ENCODE measurements at places on chromosomes 4 and X. TPM values are rescaled to one million over a fixed set of nuclear protein-coding genes. Genes with fewer than 3 reads are reported as not detected.

The OTC gene
- 0.09 TPM for polyA plus RNA-seq

The KIT gene
- 19.3 TPM for polyA plus RNA-seq

The BEND2 gene
- polyA plus RNA-seq = 0.03 TPM

The GAGE12D gene
- polyA plus RNA-seq = not detected

The MTTP gene
- 10.4 TPM for polyA plus RNA-seq

The TLR3 gene
- polyA plus RNA-seq = 12.3 TPM

The PIGA gene
- 18.8 TPM for polyA plus RNA-seq

The DOK7 gene
- polyA plus RNA-seq = 2.0 TPM

The CFAP47 gene
- 0.49 TPM for polyA plus RNA-seq

The SLC10A7 gene
- 13.7 TPM for polyA plus RNA-seq

The S100P gene
- polyA plus RNA-seq = 11.4 TPM

The ZDHHC15 gene
- polyA plus RNA-seq = 5.9 TPM

The PRR32 gene
- not detected for polyA plus RNA-seq

The MMRN1 gene
- polyA plus RNA-seq = 2.9 TPM

The TLL1 gene
- polyA plus RNA-seq = 2.0 TPM

The WFS1 gene
- polyA plus RNA-seq = 30.0 TPM

The SMPX gene
- 0.29 TPM for polyA plus RNA-seq
